RWPE1 (cell line): ENCODE measurements at places on chromosomes 1 and 21.

GRCh38 chr1:81834921-81835698 is 34.4 kb downstream of the ADGRL2 start:
- DNase-seq: no peak

DNA sequence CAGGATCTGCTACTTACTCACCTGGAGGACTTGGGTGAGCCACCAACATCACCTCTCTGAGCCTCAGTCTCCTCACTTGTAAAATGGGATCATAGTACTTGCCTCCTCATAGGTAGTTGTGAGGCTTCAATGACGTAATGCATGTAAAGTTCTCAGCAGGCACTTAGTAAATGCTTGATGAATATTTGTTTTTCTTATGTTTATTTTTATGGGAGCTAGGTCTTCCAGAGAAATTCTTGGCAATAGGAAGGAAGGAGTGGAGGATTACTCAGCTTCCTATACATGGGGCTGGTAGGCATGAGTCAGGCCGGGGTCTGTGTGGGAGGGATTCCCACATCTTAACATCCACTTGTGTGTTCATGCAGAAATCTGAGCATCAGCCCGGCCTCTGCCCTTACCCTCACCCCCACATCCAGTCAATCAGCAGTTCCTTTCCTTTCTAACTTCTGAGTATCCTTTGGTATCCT is 95.4 kb upstream of the USP24 start:
- DNase-seq: peak; percentile 95

DNA sequence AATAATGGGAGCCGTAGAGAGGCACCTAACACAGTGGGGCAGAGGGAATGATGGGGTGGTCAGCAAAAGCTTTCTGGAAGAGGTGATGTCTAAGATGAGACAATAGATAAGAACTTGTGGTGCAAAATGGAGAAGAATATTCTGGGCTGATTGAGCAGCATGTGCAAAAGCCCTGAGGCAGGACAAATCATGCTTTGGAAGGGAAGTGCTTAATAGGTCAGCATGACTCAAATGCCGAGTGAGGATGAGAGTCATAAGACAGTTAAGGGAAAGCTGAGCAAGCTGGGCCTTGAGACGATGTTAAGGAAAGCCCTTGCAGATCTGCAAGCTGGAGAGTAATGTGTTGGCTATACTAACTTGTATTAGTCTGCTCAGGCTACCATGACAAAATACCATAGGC is 37.3 kb upstream of the ASB17 start:
- DNase-seq: no peak

- no peak for DNase-seq
Observed at GRCh38 chr1:190474650-190475211, 2.9 kb downstream of the BRINP3 start.

DNA sequence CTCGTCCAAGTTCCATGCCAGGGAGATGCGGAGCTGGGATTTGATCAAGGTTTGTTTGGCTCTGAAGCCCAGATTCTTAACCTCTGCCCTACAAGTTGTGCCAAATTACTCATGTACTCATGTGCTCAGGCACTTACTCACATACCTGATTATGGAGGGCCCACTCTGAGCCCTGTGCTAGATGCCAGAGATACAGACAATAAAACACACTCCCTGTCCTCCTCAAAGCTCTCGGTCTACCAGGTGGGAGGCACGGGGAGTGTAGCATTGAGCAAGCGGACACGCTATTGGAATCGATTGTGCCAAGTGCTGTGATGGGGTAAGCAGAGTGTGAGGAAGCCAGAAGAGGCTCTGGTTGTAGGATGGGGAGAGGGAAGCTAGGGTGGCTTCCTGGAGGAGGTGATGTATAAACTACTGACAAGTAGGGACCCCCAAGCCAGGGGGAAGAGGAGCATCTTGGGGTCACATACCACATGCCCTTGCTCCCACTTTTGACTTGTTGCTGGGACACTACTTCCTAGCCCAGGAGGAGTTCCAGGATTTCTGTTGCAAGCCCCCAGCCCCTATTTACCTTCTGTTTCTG is 49.8 kb upstream of the IFNLR1 start:
- DNase-seq: peak; percentile 86

- DNase-seq: peak; percentile 51
Observed at GRCh38 chr1:216456682-216457081, 33.4 kb upstream of the USH2A start.

DNA sequence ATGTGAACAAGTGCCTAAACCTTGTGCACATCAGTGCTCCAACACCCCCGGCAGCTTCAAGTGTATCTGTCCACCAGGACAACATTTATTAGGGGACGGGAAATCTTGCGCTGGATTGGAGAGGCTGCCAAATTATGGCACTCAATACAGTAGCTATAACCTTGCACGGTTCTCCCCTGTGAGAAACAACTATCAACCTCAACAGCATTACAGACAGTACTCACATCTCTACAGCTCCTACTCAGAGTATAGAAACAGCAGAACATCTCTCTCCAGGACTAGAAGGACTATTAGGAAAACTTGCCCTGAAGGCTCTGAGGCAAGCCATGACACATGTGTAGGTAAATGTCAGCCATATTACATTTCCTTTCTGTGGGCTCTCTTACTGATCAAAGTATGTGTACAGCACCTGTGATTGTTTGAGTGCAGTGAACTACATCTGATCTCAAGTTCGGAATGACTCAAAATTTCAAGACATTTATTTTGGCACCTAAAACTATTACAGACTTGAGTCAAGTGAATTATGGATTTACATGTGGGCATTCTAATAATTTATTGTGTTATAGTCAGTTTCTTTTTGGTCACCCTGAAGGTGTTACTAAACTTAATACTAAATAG is 196.5 kb downstream of the TPR start:
- DNase-seq: peak; percentile 26

DNA sequence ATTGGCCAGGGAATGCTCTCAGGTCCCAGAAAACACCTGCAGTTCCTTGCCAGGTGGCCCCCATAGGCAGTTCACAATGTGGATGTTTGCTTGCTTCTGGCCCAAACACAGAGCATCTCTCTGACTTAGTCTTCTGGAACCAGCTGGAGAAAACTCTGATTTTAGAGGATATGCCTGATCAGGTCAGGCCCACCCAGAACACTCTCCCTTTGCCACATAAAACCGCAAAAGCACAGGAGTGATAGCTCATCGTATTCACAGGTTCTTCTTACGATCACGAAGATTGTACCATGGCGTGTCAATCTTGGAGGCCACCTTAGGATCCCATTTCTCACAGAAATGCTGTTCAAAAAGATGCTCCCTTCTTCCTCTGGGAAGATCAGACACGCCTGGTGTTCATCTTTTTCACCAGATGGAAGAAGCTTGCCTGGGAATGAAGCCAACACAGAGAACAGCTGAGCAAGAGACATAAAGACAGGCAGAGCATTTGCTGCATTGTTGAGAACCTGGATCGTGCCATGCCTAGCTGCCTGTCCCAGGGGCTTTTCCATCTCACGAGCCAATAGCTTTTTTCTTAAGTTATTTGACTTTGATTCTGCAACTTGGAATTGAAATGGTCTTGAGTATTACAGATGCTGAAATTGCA is 11.6 kb upstream of the CD247 start:
- no peak for DNase-seq

GRCh38 chr1:51210055-51210454 is 26.0 kb upstream of the RNF11 start:
- DNase-seq: no peak

GRCh38 chr1:181249186-181249585 is 160.7 kb downstream of the IER5 start:
- DNase-seq: no peak

- DNase-seq: no peak
Observed at GRCh38 chr1:169478094-169478672, 7.6 kb downstream of the SLC19A2 start.

- DNase-seq: no peak
Observed at GRCh38 chr1:9120312-9120958, 8.5 kb downstream of the GPR157 start.

DNA sequence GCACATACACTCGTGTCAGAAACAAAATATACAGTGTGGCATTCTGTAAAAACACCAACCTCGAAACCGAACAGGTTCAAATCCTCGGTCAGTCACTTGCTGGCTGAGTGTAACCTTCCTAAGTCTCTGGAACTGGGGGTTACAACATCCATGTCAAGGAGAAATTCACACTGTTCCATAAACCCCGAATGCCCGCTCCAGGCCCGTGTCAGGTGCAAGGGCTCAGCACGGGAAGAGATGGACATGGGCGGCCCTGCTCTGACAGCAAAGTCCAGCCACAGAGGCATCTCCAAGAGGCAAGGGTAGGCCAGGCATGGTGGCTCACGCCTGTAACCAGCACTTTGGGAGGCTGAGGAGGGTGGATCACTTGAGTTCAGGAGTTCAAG is 79.5 kb downstream of the SLC66A1 start:
- DNase-seq: no peak

DNA sequence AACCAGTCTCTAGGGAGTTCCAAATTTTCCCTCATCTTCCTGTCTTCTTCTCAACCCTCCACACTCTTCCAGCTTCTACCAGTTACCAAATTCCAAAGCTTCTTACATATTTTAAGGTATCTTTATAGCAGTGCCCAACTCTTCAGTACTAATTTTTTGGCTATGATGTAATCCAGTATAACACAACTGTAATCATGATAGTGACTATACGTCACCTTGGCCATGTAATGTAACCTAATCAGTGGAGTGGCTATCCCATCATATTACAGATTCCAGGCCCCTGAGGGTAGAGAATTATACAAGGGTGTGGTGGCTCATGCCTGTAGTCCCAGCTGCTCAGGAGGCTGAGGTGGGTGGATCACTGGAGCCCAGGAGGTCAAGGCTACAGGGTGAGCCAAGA is 143.2 kb downstream of the CLEC20A start:
- DNase-seq: no peak

GRCh38 chr1:38246955-38247952 is 200.7 kb upstream of the POU3F1 start:
- DNase-seq: no peak

DNA sequence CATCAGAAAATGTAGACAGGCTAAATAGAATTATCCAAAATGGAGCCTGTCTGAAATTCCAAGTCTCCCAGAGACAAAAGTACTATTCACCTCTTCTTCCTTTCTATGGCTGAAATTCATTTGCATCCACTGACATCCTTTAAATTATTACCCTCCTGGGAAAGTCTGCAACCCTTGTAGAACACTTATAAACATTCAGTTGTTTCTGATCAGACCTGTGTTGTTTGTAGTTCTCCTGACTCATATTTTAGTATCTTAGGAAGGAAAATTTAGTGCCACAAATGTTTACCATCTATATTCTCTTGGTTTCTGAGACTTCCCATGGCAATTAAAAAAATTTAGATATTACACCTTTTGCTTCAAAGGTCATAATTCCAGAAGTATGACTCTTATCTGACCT is 69.6 kb upstream of the C1orf105 start:
- DNase-seq: no peak

DNA sequence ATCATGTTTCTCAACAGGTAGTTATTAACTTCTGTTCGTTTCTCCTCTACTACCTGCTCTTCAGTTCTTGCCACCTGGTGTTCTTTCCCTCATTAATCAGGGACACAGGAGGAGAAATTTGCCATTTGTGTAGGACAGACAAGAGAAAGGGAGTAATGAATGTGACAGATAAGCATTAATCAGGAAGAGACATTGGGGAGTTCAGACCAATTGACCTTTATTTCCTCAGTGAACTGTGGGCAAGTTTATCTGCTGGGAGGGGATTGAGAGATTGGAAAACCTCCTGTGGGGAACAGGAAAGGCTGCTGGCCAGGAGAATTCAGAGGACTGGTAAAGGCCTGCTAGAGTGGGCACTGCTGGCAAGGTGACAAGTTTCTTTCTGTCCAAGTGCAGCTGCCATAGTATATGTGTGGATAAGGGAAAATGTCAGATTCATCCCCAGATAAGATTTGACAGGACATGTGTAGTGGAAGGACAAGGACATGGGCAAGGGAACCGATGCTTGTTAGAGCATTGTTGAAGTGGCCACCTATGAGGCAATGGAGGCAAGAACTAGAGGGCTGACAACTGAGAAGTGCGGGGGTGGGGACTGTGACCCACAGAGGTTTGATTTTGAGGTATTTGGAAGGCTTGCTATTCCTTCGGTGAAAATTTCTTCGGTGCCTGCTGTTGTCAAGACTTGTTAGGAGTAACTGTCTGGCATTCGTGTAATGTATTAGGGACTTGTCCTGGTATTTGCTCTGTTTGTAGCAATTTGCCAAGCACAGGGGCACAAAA is 12.6 kb downstream of the SZT2 start:
- DNase-seq: no peak

GRCh38 chr1:228181645-228182034 is 16.0 kb downstream of the IBA57 start:
- no peak for DNase-seq

DNA sequence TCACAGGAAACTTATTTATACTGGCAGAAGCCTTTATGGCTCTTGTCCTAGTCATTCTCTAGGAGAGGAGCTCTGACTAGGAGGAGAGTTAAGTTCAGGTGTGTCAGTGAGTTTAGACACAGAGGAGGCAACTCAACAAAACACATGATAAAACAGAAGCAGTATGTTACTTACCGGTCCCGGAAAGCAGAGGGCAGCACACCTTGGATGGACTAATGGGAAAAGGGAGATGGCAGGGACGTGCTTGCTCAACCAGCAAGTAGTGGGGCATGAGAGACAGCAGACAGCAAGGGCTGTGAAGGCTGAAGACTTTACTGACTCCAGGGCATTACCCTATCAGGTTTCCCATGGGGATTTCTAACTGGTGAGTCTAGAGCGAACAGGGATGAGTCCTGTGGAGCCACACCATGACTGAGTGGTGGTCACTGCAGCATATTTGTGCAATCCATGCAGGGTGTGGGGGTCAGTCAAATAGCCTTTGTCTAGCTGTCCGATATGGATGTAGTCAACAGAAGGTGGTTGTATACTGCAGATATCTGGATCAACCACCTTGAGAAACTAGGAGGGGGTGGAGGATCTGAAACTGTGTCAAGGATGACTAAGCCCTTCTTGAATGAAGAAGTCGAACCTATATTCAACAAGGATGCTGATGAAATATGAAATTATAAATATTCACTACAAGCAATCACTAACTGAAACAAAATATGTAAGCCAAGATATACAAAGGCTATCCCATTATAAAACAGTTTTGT is 596.3 kb upstream of the CHRM3 start:
- no peak for DNase-seq

DNA sequence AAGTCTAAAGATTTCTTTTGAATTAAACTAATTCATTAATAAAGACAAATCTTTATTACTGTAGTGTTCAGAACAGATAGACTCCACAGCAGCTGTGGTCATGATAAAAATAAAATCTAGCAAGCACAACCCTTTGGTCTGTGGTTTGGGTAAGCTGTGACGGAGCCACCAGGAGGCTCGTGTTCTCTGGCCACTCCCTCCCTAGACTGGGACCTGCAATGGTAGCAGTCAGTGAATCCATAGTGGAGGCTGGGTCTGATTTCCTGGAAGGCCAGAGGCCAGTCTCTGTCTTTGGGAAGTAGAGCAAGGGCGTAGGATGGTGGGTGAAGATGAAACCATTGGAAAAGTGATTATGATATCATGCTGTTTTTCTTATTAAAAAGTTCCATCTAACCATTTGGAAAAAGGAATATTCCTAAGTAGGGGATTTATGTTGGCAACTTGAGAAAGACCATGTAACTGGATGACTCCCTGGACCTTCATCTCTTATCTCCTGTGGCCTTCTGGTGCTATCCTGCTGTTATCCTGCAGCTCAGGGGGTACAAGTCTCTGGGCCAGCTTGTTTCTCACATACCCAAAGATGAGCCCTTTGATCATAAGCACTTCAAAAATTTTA is 39.0 kb downstream of the TENT5C start:
- DNase-seq: no peak

- no peak for DNase-seq
Observed at GRCh38 chr1:78745111-78745510, 95.5 kb downstream of the IFI44 start.
